M059J (cell line): ENCODE measurements at places on chromosomes 7 and 10. TPM values are rescaled to one million over a fixed set of nuclear protein-coding genes. Genes with fewer than 3 reads are reported as not detected.

Gene COL13A1
- 5.7 and 15.6 TPM in 2 replicates for total RNA-seq

DNA sequence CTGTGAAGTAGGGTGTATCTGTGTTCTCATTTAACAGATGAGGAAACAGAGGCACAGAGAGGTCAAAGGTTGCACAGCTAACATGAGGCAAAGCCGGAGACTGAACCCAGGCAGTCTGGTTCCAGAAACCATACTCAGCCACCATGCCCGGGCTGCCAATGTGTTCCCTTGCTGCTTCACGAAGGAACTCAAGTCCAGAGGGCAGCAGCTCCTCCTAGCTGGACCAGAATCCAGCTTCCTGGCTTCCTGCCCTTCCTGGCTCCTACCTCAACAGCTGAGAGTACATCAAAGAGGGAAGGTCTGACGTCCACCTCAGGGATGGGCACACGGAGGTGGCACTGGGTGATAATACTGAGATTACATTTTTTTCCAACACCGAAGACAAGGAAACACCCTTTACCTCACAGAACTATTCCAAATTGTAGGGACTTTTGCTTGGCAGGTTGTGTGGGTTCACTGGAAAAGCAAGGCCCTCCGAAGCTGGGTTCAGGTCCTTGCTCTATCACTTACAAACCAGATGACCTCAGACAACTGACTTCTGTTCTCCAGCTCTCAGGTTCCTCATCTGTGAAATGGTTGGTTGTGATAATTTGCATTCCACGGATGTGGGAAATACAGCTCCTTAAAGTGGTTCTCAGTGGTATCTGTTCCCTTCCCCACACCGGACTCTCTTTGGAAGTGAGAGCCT is 154.1 kb upstream of the ZMIZ1 start:
- DNase-seq = no peak

GRCh38 chr10:132861884-132862461 is 76.0 kb upstream of the NKX6-2 start:
- no peak for DNase-seq

DNA sequence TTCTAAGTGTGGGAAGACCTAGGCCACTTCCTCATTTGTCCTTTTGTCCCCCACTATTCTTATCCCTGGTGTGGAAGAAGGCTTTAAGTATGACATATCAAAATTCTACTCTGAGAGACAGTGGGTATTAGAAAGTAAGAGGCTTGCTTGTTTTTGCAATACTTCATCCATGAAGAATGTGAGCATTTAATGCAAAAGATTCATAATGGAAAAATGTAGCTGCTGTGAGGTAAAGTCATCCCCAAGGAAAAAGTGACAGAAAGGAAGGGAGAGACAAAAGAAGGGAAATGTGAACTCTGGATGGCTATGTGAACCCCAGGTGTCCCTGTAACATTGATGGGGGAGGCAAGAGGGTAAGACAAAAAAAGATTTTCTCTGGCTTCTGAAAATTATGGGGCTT is 607.5 kb downstream of the SORCS1 start:
- DNase-seq = peak; percentile 29

DNA sequence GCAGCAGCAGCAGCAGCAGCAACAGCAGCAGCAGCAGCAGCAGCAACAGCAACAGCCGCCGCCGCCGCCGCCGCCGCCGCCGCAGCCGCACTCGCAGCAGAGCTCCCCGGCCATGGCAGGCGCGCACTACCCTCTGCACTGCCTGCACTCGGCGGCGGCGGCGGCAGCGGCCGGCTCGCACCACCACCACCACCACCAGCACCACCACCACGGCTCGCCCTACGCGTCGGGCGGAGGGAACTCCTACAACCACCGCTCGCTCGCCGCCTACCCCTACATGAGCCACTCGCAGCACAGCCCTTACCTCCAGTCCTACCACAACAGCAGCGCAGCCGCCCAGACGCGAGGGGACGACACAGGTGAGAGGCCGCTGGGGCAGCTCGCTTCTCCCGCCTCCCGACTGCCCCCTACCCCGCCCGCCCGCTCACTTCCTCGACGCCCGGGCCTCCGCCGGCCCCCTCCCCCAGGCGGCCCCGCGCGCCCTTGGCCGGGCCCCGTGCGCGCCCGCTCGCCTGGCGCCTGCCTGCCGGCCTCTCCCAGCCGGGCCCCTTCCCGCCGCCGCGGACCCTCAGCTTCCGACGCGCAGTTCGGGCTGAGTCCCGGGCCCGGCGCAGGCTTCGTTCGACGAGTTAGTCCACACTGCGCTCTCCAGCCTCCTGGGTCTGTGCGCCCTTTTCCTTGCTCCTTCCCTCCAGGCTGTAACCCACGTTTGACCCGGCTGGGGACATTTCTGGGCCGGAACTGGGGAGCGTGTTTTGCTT is 882 bp downstream of the DLX6 start:
- DNase-seq = peak; percentile 50

DNA sequence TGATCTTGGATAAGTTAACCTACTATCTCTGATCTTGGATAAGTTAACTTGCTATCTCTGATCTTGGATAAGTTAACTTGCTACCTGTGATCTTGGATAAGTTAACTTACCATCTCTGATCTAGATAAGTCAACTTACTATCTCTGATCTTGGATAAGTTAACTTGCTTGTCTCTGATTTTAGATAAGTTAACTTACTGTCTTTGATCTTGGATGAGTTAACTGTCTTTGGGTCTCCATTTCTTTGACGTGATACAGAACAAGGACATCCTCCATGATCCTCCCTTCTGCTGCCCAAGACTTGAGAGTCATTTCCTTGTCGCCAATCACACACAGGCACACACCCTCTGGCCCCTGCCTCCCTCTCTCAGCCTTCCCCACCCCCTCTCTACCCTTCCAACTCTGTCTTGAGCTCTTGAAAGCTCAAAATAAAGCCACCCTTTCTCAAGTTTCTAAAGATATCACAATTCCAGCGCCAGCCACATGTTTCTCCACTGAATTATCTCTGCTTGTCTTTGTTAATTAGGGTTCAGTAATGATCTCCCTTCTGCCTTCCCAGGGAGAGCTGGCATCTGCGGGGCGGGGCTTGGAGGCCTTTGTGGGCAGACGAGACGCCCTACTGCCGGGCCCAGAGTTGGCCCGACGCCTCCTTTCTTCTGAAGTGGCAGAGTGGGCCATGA is 85.1 kb upstream of the GTF2I start:
- DNase-seq = no peak

Gene ITIH5
- 0.64 and 2.1 TPM in 2 replicates for total RNA-seq

Gene ACBD7
- total RNA-seq = 0.64 and 5.8 TPM in 2 replicates

Gene SPACDR
- 2.4 TPM in 1 of 2 replicates, not detected in the other for total RNA-seq

DNA sequence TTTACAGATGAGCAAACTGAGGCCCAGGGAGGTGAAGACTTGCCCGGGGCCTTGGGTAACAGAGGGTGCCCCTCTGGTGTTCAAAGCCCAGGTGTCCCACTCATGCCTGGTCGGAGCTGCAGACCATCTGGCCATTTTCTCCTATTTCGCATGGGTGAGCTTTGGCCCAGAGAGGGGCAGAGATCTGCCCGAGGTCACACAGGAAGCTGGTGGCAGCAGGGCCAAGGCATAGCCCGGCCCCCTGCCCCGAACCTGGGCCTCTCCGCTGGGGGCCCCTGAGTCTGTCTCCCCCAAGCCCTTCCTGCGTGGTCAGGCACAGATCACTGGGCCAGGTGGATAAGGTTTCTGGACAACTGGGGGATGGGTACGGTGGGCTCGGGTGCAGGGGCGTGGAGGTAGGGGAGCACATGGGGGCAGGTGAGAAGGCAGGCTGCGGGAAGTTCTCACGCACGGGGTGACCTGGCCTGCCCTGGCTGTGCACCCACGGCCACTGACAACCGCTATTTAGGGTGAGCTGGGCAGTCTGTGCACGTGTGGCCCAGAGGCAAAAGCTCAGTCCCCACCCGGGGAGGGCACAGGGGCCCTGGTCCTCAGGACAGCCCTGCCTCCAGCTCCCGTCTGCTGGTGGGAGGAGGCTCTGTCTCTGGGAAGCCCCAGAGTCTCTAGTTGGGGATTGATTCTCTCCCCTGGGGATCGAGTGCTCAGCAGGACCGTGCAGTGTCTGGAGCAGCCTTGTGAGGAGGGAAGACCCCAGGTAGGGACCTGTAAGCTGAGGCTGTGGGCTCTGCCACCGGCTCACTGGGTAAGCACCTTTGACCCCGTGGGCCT is 68.6 kb downstream of the UNCX start:
- DNase-seq = no peak

- DNase-seq = no peak
Measured at GRCh38 chr10:83960125-83960524, 179.2 kb upstream of the GHITM start.

Gene PTCD1
- 5.0 and 5.1 TPM in 2 replicates for total RNA-seq

Gene WASHC2A
- 6.0 and 6.2 TPM in 2 replicates for total RNA-seq
